ENCODE measurements at places on chromosomes 2 and 18. TPM values are rescaled to one million over a fixed set of nuclear protein-coding genes. Genes with fewer than 3 reads are reported as not detected.

The CAPG gene
- 301 TPM for total RNA-seq

The TUBA3D gene
- not detected for total RNA-seq

The DSC3 gene
- 210 TPM for total RNA-seq

The AQP12B gene
- total RNA-seq, result not detected

The CXCR1 gene
- total RNA-seq, result not detected

DNA sequence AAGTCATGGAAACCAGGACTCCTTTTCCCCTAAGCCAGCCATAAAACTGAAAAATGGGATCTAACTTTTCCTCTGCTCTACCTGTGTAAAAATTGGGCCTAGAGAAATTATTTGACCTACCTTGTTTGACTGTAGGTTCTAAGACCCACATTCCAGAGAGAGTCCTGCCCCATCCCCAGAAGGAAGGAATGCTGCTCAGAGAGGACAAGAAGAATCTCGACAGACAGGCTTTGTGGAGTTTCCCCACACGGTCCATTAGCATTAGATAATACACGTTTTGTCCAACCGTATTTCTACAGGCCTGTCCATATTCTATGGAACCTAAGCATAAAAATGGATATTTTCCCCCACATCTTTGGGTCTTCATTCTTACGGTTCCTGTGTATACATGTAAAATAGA, 403.3 kb downstream of the METTL4 start:
- DNase-seq, result no peak

DNA sequence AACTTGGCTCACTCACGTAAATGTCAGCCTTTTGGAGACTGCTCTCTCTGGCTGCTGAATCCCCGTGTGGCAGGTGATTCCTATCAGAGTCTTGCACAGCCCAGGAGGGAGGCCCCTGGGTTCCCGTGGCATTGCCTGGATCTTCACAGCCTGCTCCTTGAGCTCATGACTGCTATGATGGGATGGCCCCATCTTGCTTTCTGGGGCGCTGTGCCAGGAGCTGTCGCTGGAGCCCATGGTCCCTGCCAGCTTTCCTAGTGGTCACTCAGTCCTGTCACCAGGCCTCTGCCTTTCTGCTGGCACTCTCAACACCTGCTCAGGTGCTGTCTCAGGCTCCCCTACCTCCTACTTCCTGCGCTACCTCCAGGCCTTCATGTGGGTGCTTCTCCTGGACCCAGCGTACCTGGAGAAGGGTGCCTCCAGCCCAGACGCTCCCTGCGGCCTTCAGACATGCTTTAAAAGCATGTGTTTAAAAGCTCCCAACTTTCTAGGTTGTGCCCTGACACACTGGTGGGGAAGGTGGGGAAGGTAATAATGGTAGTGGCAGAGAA, 110.1 kb downstream of the MCFD2 start:
- DNase-seq, result no peak

DNA sequence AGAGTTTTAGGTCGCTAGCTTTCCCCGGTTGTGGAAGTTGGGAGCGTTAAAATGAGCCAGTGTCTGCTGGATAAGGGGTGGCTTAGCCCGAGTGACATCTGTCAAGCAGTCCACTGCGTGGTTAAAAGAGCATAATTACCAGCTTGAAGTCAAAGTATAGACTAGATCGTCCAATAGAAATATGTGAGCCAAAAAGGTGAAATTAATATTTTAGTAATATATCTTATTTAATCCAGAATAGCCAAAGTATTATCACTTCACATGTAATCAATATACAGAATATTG, 654 bp downstream of the COMMD1 start:
- no peak for DNase-seq
